Forelimb muscle (tissue), 1 donor: ENCODE measurements at places on chromosomes 4 and X.

GRCh38 chr4:162201673-162202072, 37.9 kb upstream of the FSTL5 start:
- no peak for DNase-seq

DNA sequence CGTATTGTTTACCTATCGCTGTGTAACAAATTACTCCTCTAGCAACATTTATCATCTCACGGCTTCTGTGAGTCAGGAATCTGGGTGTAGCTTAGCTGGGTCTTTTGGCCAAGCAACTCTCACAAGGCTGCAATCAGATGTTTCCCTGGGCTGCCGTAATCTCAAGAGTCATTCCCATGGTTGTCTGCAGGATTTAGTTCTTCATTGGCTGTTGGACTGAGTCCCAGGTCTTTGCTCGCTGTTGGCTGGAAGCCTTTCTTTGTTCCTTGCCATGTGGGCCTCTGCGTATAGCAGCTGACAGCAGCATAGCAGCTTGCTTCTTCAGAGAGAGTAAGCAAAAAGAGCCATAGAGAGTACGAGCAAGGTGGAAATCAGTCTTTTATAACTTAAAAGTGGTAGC, 16.8 kb downstream of the POLR2B start:
- peak; percentile 44 for DNase-seq

DNA sequence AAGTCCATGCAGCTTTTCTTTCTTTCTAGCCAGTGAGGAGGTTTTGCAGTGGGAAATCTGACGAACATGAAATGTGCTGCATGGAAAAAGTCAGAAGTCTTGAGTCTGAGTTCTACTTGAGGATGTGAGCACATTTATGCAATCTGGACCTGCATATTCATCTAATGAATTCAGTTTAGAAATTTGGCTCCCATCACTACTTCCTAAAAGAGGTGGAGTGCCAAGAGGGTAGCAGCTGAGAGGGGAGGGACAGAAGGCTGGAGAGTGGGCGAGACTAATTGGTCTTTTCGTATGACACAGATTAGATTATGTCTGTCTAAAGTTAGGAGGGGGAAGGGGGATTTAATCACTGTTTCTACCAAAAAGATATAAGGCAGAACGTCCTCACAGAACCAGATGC, 535.9 kb downstream of the IQCM start:
- DNase-seq = no peak

- no peak for DNase-seq
Observed at GRCh38 chr4:111959222-111959621, 186.0 kb upstream of the FAM241A start.

DNA sequence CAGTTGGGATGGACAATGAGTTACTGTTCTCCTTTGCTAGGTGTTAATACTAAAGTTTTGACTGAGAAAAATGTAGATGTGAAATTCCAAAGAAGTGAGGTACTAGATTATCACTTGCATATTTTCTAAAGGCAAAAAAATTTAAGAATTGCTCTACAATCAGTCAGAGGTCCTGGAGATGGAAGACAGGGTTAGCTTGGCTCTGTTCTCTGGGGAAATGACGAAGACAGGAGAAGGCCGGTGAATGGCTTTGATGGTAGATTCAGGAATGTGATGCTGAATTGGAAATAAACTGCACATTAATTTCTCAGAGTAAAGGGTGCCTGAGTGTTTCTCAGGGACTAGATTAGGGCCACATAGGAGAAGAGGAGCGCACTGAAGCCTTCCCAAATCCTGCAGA, 214.0 kb upstream of the LEF1 start:
- no peak for DNase-seq

DNA sequence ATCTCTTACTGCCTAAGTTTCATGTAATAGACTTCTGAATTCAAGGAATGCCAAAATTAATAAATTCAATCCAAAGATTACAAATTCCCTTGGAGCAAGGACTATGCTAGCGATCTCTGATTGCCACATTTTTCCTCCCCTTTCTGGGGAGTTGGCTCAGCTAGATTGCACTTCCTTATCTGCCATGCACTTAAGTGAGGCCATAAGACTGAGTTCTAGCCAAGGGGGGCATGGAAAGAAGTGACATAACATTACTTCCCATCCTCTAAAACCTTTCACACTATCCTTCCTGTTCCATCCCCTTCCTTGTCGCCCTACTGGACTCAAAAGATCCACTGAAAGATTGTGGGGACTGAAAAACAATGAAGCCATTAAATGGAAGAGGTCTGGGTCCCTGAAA, 53.8 kb upstream of the TXK start:
- DNase-seq = no peak

- no peak for DNase-seq
Observed at GRCh38 chrX:115609621-115610020, 48.6 kb downstream of the PLS3 start.

DNA sequence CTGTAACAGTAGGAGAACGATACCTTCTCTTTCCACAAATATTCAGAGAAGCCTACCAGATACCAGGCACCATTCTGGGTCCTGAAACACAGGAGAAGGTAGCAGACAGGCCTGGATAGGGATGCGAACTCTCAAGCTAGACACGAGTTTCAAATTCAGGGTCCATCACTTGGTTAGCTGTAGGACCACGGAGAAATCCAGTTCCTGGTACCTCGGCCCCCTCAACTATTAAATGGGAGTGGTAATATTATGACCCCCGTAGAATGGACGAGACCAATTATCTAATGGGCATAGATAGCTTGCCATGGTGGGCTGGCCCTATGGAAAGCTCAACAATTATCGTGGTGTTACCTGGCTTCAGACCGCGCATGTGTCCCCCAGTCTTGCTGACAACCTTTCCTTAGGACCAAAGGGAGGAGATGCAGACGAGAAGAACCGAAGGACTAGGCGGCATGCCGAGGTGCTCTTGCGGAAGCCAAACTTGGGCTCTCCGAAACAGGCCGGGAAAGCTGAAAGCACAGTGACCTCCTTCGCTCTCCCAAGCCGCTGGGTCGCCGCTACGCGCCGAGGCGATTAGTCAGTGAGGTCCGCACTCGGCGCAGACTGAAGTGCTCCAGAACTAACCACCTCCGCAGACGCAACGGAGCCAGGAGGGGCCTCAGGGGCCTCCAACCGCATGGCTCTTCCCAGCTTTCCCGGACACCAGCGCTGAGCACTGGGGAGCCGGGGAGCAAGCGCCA, 19.6 kb downstream of the NKX3-2 start:
- no peak for DNase-seq

GRCh38 chrX:100852810-100853209, 21.3 kb downstream of the NOX1 start:
- no peak for DNase-seq

DNA sequence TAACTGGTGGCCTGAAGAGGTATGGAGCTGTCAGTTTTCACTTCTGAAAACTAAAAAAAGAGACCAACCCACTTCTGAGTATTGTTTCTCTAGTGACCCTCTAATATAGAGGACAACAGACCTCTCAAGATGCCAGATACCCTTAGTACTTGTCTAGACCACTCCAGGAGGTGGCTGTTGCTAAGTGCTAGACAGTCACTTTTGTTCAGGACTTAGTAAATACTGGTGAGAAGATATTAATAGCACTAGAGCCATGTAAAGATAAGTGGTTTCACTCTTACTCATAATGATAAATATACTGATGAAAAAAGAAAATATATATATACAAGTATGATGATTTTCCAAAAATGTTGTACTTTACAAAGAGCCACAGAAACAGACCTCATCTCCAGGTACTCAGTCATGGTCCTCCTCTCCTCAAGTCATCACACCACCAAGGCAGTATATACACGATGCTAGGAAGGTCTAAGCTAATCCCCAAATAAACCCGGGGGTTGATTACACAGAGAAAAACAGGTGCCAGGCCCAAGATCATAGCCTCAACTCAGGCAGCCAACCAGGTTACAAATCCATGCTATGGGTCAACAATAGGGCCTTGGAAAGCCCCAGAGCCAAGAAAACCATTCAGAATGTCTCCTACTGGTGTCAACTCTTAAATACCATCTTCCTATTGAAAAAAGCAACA, 66.9 kb downstream of the ARHGEF9 start:
- no peak for DNase-seq

GRCh38 chrX:17860179-17860780, 818 bp downstream of the RAI2 start:
- no peak for DNase-seq

GRCh38 chr4:73801692-73802091, 34.8 kb upstream of the CXCL6 start:
- no peak for DNase-seq

GRCh38 chr4:115126491-115126890, 13.1 kb upstream of the NDST4 start:
- no peak for DNase-seq

DNA sequence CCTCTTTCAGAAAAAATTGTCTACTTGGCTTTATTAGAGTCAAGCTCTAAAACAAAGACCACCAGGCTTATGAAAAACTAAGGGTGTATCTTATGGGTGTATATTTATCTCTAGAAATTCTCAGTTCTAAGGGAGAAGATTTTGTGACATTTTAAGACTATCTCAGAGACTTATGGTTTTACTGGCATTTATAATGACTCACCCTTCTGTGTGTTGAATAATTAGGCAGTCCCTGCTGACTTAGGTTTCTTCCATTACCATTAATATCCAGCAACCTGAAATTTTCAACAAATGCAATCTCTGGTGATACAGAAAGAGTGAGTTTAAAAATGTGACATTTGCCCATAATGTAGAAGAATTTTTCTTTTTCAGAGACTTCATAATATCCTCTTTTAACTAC, 1015.0 kb upstream of the AGA start:
- DNase-seq = no peak

DNA sequence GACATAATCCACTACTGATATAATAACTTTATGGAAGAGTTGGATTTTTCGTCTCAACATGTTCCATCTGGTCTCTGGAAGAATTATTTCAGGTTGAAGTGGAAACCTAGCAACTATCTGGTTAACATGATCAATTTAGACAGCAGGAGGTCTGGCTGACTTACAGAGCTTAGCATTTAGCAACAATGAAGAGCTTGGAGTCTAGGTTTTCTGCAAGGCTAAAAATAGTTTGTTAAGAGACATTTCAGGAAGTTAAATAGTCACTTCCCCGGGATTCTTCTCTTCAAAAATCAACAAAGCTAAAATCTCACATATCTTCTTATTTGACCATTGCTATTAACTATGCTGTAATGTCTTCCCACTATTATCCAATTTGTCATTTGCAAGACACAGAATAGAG, 418.6 kb upstream of the DIPK2B start:
- no peak for DNase-seq

DNA sequence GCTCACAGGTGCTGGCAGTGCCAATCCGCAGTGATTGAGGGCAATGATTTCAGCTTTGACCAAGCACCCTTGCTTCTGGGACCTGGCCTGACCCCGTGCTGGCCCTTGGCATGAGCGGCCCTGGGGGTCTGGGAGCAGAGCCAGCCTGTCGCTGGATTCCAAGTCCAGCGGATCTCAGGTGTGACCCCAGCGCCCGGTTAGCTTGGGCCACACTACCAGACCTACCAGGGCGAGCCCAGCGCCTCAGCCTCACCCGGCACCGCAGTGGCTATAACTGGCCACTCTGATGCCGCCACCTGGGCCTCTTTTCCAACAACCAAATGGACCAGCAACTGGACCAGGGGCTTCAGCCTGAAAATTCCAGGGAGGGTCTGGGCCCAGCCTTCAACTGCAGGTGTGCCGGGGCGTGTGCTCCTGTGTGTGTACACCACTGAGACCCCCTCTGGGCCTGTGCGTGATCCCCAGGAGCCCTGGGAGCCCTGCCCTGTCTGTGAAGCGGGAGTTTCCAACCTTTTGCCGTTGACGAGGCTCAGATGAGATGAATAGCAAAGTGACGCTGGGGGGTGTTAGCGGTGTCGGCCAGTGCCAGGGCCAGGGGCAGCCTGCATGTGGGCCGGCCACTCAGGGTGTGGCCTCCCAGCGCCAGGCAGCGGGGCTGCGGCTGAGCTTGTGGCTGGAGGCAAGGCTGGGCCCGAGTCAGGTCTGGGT, 658 bp downstream of the SH3TC1 start:
- DNase-seq = no peak

GRCh38 chr4:24240655-24241054, 343.7 kb downstream of the DHX15 start:
- no peak for DNase-seq

- no peak for DNase-seq
Observed at GRCh38 chr4:162408309-162408708, 244.5 kb upstream of the FSTL5 start.

DNA sequence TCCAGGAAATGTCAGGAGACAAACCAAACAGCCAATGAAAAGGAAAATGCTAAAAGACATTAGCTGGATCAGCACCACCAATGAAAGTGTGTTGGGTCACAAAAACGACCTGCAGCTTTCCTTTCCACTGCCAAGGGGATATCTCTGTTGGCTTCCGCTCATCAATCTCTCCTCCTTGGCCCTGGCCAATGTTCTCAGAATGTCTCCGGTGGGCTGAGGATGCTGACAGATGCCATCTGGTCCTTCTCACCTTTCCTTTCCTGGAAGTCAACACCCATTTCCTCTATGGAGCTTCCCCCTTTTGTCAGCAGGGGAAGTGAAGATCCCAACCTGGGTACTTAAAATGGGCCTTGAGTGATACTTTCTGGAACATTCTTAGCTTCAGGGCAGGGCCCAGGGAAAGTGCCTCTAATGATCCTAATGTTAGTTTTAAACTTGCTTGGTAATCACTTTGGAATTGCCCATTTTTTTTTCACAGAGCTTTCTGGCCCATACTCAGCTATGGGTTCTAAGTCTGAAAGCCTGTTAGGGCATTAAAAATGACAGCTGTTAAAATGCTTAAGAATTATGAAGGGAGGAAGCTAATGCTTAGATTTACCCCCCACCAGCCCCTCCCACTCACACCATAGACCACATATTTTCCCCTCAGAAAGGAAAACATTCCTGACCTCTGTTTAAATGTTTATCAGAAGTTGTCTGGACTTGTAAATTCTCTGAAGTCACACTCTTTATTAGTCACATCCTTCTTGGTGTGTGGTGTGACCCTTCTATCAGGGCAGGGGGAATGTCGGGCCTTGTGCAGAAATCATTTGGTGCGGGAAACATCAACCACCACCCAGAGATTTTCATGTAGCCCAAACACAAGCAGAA, 29.2 kb downstream of the IGFBP7 start:
- no peak for DNase-seq

DNA sequence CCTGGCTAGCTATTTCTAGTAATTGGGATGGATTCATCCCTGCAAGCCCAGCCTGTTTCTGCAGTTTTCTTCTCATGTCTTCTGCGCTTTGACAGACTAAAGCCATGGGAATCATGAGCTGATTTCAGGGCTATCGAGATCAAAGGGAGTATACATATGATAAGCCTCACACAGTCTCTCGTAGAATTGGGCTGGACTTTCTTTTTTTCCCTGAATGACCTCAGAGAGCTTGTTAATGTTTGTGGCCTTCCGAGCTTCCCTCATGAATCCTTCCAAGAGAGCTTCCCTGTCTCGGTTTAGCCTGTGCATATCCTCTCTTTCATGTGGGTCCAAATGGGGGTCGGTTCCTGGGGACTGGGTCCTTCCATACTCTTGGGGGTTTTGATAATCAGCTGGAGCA, 130.3 kb downstream of the ADRA2C start:
- no peak for DNase-seq

- no peak for DNase-seq
Observed at GRCh38 chr4:89295415-89295927, 12.1 kb downstream of the GPRIN3 start.

GRCh38 chrX:15683193-15683592, 18.6 kb upstream of the CLTRN start:
- no peak for DNase-seq
